ENCODE measurements at places on chromosomes 1 and 21.

GRCh38 chr1:42735477-42736105, 4.4 kb downstream of the CLDN19 start:
- DNase-seq: no peak

DNA sequence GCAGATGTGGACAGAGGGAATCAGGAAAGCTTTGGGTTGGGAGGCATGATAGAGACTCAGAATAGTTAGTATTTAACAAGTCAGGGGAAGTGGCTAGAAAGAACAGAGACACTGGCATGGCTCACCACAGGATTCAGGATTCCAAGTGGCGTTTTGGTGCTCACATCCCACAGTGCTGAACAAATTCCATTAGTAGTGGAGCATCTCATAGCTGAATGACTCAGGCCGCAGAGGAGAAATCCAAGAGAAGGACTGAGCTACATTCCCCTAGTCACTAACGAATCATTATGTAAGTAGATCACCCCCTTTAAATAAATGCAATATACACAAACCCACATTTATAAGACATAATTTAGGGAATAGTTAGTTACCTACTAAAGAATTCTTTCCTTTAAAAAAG, 5.0 kb upstream of the KCNJ9 start:
- DNase-seq: no peak

DNA sequence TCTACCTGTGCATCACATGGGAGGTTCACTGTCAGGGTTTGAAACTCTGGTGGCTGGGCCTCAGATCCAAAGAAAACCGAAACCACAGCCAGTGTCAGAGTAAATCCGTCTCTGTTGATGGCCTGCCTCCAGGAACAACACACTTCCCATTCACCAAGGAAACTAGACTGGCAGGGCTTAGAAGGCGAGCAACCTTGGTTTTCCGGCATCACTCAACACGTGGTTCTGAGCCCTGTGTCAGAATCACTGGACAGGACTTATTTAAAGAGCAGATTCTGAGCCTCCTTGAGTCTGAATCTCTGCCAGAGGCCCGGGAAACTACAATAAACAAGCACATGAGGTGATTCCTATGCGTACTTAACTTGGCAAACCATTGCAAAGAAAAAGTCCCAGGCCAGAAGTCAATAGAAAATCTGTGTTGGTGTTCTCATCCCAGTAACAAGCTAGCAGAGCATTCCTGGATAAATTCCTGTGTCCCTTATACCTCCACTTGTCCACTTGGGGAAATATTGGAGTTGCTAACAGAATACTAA, 70.0 kb downstream of the KCTD3 start:
- DNase-seq: no peak

DNA sequence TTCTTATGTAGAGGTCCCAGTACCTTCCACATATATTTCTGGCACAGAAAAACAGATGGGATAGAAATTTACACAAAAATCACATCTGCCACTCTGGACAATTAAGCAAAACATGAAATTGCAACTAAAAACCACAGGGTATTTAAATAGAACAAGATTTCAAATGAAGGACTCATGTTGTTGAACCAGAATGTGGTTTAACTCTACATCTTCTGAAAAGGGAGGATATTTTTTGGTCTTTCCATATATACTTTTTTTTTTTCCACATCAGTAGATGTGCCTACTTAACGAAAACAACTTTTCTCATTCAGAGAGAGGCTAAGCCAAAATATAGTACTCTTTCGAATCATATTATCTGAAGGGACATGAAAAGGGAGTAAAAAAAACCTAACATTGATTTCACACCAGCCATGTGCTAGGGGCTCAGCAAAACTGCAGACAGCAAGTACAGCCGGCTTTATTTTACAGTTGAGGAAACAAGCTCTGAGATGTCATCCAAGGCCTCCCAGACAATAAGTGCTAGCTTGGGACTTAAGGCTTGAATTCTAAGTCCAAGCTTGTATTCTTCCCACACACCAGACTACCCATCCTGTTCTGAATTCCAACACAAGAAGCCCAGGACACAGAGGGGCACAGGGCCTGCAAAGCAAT, 208.9 kb downstream of the PBX1 start:
- no peak for DNase-seq

GRCh38 chr1:27782950-27783349, 9.9 kb downstream of the STX12 start:
- no peak for DNase-seq

DNA sequence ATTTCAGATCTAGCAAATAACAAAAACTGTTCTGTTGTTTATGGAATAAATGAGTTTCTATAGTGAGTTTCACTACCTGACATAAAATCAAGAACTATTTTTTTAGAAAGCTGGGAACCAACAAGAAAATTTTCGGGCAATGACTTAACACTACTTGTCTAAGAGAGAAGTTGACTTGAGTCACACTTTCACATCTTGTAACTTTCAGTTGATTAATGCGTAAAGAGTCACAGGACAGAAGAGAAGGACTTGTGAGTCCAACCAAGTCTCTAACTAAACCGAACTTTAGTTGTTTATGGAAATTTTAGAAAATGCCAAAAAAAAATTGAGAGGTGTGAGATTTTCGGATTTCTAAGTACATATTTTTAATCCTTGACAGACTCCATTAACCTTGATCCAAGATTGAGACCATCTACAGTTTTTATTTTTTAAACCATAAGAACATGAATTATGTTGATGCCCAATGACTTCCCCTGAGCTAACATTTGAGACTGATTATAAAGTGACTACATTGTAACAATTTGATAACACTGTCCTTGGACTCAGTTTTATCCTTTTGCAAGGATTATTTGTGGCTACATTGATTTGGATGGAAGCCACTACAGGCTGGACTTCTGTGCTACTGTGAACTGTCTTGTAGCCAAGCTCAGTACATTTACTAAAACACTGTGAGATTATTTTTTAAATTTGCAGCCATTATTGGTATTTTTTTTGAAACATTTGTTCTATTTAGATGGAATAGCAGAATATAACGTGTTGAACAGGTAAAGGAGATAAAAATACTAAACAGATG, 284.0 kb downstream of the PTPRC start:
- DNase-seq: no peak

- no peak for DNase-seq
Observed at GRCh38 chr21:43269957-43270705, 101.3 kb downstream of the CRYAA start.

DNA sequence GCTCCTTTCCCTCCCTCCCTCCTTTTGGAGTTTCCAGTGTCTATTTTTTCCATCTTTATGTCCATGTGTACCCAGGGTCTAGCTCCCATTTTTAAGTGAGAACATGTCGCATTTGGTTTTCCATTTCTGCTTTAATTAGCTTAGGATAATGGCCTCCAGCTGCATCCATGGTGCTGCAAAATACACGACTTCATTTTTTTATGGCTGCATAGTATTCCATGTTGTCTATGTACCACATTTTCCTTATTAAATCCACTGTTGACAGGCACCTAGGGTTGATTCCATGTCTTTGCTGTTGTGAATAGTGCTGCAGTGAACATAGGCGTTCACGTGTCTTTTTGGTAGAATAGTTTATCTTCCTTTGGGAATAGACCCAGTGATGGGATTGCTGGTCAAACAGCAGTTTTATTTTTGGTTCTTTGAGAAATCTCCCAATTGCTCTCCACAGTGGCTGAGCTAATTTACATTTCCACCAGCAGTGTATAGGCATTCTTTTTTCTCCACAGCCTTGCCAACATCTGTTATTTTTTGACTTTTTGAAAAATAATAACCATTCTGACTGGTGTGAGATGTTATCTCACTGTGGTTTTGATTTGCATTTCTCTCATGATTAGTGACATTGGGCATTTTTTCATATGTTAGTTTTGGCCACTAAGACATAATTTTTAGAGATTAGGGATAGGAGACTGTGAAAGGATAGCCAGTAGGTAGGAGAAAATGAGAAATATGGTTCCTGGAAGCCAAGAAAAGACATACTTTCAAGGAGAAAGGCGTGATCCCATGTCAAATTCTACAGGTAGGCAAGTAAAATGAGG, 50.4 kb downstream of the ADAMTS1 start:
- no peak for DNase-seq

- DNase-seq: no peak
Observed at GRCh38 chr1:31258581-31258980, 18.9 kb upstream of the NKAIN1 start.

DNA sequence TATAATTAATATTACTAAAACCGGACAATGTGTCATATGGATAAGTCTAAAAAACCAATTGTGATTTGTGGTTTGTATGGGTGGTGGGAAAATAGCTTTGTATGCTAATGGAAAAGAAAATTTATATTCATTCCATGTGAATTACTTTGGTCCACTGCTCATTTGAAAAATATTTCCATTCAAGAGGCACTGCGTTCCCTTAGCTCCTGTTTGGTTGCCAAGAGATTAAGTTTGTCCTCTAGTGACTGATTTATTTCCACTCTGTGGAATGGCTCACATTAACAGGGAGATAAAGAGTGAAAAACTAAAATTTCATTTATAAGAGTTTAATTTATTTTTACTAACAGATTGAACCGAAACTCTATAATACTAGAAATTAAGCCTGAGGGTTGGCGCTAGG, 744.1 kb upstream of the CHRM3 start:
- DNase-seq: peak; percentile 31

DNA sequence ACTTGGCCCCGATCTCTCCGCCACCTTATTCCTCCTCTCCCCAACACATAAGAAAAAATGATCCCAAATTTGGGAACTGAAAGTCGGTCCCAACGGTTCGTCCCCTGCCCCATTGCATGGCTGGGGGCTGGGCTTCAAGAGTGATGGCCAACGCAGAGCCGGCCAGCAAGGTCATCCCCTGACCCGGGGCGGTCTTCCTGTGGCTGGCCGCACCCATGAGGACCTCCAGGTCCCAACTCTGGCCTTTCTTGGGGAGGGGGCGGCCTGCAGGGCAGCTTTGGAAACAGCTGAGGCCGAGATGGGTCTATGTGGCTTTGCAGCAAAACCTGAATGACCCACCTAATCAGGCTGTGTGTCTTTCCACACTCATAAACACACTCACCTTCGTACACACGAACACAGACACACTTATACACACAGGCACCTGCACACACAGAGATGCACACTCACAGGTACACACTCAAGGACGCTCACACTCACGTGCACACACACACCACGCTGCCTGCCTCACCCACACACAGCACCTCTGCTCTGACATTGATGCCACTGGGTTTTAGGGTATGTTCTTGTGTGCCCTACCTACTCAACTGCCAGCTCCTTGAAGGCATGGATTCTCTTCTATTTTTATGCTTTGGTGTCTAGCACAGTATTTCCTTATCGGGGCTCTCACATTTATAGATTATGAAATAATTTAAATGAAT, 562 bp downstream of the DYNLT5 start:
- DNase-seq: no peak

DNA sequence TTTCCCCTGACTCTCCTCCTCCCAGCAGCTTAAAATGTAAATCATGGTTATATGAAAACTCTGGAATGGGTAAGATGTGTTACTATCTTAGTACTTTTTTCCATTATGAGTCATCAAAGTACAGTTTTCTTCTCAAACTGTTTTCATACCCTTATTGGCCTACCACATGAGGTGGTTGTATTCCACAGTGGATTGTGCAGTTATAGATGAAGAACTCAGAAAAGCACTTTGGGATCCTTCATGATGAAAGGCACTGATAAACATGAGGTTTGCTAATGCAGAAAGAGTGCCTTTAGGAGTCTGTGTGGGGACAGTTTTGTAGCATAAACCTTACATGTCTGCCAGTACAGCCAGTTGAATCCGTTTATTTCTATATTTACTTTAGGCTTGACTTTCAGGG, 32.0 kb upstream of the MYOCOS start:
- no peak for DNase-seq

DNA sequence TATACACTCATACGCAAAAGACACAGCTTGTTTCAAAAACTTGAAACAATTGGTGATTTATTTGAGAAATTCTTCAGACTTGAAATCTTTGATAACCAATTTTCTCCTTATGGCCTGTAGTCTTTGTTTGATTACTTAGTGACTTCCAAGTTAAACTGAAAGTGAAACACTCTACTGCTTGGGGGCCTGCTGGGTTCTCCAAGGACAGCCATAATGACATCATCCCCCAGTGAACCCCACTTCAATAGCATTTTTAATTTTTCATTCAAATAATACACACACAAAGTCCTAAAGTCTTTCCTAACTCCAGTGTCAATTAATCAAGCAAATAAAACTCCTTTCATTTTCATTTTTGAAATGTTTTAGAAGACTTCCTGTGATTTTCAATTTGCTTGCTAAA, 59.2 kb downstream of the KRTAP19-8 start:
- no peak for DNase-seq

- DNase-seq: peak; percentile 85
Observed at GRCh38 chr21:35697321-35697808, 363.0 kb downstream of the SETD4 start.

GRCh38 chr1:119275145-119276134, 93.1 kb upstream of the HAO2 start:
- peak; percentile 78 for DNase-seq

DNA sequence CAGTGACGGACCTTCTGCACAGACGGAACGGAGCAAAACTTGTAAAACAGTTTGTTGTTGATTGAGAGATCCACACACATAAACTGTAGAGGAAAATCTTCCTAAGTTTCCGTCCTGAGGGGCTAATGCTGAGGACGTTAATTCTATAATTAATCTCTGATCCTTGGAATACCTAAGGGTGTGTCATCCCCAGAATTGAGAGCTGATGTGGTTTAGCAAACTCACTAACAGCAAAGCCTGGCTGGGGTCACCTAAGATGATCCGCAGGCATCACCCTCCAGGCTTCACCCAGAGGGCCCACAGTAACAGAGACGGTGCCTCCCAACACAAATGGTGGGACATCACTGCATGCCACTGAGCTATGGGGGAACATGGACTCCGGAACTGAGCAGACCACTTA, 97.5 kb downstream of the SMYD2 start:
- DNase-seq: no peak

- no peak for DNase-seq
Observed at GRCh38 chr1:5813480-5813879, 178.7 kb downstream of the NPHP4 start.

GRCh38 chr1:247360991-247361731, 29.5 kb upstream of the ZNF496 start:
- DNase-seq: no peak

- DNase-seq: peak; percentile 60
Observed at GRCh38 chr1:163528710-163529348, 207.1 kb downstream of the NUF2 start.

DNA sequence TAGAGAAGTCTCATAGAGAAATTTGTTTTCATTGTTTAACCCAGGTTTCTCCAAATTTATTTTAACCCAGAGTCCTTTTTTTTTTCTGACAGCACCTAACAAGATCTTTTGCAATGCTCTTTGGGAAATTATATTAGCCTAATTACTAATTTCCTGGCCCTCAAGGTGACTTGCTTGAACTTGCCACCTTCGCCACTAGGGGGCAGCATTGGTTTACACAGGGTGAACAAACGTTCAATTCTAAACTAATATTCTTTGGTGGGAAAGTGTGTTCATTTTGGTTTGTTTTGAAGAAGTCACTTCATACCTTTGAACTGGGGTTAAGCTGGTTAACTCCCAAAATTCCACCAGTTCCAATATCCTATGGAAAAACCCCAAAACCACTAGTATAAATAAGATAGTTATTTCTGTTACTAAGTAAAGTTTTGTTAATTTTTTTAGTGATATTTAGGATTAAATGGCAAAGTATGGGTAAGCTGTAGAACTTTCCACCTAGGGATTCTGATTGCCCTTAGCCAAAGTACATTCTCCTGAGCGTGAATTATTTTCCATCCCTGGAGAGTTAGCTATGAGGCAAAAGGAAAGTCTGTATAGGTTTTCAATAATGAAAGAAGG, 13.0 kb downstream of the CCDC190 start:
- peak; percentile 86 for DNase-seq

GRCh38 chr1:1954831-1955441, 35.9 kb upstream of the TMEM52 start:
- DNase-seq: peak; percentile 22

GRCh38 chr1:47507881-47508701, 70.2 kb downstream of the FOXD2 start:
- DNase-seq: peak; percentile 58

- no peak for DNase-seq
Observed at GRCh38 chr1:7833035-7833434, 19.8 kb downstream of the UTS2 start.
